ENCODE measurements at places on chromosomes 13 and 19.

- peak; percentile 70 for DNase-seq
These were observed 751 bp downstream of the GRAMD1A start for GRCh38 chr19:35000647-35001501.

GRCh38 chr19:1468821-1469254 lies 10.2 kb downstream of the C19orf25 start:
- peak; percentile 46 for DNase-seq

GRCh38 chr13:31755803-31756212 lies 16.5 kb downstream of the RXFP2 start:
- no peak for DNase-seq

DNA sequence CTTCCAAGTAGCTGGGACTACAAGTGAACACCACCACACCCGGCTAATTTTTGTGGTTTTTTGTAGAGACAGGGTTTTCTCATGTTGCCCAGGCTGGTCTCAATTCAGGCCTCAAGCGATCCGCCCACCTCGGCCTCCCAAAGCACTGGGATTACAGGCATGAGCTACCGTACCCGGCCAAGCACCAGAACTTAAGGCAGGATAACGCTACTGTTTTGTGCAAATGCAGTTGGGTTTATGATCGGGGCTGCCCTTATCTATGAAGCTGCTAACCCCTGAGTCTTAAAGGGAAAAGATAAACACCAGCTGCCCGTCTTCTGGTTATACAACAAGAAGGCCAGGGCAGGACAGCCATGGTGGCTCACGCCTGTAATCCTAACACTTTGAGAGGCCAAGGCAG lies 12.6 kb upstream of the TM6SF2 start:
- DNase-seq = no peak

DNA sequence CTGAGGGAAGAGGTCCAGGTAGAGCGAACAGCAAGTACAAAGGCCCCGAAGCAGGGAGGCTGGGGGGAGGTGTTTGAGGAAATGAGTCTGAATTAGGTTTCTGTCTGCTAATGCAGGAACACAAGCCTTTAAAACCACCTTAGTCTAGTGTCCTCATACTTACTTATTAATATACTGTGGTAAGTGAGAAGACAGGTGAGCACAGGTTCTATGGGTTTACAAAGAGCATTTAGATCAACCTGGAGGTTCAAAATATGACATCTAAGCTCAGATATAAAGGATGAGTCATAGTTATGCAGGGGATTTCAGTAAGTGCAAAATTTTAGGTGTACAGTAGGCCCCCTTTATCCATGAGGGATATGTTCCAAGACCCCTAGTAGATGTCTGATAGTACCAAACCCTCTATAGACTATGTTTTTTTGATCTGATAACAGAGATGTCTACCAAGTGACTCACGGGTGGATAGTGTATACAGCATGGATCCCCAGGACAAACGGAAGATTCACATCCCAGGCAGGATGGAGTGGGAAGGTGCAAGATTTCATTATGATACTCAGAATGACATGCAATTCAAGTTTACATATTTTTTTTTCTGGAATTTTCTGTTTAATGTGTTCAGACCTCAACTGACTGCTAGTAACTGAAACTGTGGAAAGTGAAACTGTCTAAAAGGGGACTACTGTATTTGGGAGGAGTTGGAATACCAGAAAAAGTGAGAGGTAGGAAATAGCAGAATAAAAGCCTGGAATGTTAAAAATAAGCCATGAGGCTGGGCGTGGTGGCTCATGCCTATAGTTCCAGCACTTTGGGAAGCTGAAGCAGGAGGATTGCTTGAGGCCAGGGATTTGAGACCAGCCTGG lies 18.2 kb upstream of the MED4 start:
- no peak for DNase-seq

DNA sequence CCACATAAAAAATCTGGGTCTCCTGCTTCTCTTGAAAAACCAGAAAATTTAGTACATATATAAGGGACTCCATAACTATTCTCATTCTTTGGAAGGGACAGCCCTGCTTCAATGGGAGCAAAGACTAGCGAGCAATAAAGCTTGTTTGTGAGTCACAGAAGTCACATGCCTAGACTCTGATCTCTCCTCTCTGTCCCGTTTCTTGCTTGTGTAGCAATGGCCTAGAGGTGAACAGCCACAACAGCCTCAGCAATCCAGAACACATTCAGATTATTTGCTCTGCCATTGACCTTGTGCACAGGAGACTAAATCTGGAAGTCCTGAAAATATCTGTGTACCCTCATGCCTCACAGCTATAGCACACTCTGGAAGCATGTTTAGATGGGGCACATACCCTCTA lies 43.2 kb downstream of the SCGB2B2 start:
- DNase-seq = no peak

DNA sequence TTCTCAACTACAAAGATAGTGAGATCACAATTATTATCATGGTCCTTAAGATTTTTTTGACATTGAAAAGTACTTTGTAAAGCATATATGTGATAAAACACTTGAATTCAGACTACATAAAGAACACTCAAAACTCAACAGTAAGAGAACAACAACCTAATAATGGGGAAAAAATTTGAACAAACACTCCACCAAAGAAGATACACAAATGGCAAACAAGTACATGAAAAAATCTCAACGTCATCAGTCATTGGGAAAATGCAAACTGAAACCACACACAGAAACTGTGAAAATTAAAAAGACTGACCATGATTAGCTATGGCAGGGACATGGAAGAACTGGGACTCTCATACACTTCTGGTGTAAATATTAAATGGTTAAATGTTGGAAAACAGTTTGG lies 70.9 kb downstream of the SPRYD7 start:
- DNase-seq = no peak

- DNase-seq = no peak
These were observed 610.4 kb downstream of the TBC1D4 start for GRCh38 chr13:74871369-74872070.

DNA sequence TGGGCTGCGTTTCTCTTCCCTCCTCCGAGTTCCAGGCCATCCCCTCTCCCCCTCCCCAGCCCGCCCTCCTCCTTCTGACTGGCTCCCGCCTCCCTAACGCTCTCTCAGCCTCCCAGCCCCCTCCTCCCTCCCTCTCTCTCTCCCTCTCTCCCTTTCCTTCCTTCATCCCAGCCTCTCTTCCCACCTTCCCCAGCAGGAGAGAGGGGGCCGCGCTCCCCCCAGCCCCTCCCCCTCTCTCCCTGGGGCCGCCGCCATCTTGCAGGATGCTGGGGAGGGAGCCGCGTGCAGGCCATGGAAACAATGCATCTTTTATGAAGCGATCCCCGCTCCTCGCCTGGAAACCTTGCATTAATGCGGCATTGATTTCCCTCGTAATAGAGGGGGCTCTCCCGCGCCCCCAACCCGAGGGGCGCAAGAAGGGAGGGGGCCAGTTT lies 42.6 kb upstream of the ADGRL1 start:
- DNase-seq = peak; percentile 44

GRCh38 chr13:36115306-36115705 lies 15.9 kb downstream of the DCLK1 start:
- no peak for DNase-seq

GRCh38 chr13:31807090-31807541 lies 67.8 kb downstream of the RXFP2 start:
- peak; percentile 39 for DNase-seq

DNA sequence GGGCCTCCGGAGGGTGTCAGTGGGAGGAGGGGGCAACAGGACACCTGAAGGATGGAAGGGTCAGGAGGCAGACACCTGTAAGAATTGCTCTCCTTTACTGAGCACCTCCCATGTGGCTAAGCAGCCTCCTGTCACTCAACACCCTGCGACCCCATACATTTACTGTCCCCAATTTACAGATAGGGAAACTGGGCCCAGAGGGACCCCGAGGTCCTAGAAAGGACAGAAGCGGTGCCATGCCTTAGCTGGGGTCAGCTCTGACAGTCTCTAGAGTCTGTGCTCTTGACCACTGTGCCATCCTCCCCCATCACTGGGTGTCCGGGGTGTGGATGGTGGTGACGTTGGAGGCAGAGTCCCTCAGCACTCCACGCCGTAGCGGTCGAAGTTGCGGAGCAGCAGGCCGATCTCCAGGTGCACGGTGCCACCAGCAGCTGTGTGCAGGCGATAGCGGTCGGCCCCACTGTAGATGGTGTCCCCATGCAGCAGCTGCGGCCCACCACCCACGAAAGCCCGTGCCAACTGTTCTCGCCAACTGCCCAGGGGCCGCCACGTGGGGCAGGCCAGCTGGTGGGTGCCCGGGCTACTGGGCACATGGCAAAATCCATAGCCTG lies 726 bp upstream of the TGFB1 start:
- no peak for DNase-seq

GRCh38 chr13:102089177-102089576 lies 312.7 kb downstream of the FGF14 start:
- no peak for DNase-seq

- DNase-seq = no peak
These were observed 9.8 kb upstream of the CHAMP1 start for GRCh38 chr13:114304346-114305034.

- no peak for DNase-seq
These were observed 8.2 kb downstream of the ZNF439 start for GRCh38 chr19:11856596-11857250.

DNA sequence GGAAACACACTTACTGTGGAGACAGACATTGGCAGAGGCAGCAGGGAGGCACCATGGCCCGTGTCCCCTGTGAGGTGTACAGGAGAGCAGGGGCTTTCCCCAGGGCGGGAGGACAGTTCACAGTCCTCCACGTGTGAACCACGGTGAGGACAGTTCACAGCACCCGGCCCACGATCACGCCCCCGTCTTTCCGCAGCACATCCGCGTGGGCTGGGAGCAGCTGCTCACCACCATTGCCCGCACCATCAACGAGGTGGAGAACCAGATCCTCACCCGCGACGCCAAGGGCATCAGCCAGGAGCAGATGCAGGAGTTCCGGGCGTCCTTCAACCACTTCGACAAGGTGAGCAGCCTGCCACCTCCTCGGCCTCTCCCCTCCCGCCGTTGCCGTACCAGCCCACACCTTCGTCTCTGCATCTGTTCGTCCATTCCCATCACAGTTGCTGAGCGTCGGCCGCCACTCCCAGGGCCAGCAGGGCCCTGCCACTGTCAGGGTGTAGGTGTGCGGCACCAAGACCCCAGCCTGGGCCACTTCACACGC lies 17.4 kb downstream of the CAPN12 start:
- DNase-seq = peak; percentile 51

DNA sequence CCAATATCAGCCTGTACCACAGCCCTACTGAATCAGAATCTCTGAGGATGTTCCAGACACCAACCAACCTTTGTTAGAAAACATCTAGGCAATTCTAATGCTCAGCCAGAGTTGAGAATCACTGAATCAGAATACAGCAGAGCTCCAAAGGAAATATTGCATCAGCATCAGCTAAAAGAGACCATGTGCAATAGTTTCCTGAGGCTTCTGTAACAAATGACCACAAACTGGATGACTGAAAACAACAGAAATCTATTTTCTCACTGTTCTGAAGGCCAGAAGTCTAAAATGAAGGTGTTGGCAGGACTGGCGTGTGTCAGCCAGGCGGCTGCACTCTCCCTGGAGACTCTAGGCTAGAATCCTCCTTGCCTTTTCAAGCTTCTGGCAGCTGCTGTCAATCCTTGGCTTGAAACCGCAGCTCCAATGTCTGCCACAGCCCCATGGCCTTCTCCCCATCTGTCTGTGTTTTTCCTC lies 1.2 kb upstream of the DCT start:
- no peak for DNase-seq

DNA sequence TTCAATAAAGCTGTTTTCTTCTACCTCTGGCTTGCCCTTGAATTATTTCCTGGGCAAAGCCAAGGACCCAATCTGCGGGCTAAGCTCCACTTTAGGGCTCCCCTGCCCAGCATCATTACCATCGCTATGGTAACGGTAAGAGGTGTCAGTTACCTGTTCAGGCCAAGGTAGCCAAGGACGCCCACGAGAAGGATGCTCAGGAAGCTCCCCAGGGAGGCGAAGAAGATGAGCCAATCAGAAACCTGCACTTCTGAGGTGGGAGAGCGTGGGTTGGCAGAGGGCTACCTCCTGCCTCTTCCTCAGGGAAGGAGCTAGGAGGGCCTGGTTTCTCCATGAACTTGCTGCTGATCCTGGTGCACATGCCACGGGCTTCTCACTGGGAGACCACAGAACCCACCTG lies 24.7 kb downstream of the IL12RB1 start:
- no peak for DNase-seq

GRCh38 chr19:47901370-47901769 lies 15.3 kb upstream of the SULT2A1 start:
- DNase-seq = no peak

GRCh38 chr13:86006317-86006716 lies 207.1 kb upstream of the SLITRK6 start:
- DNase-seq = no peak

GRCh38 chr13:37485756-37486155 lies 112.8 kb downstream of the POSTN start:
- DNase-seq = no peak

DNA sequence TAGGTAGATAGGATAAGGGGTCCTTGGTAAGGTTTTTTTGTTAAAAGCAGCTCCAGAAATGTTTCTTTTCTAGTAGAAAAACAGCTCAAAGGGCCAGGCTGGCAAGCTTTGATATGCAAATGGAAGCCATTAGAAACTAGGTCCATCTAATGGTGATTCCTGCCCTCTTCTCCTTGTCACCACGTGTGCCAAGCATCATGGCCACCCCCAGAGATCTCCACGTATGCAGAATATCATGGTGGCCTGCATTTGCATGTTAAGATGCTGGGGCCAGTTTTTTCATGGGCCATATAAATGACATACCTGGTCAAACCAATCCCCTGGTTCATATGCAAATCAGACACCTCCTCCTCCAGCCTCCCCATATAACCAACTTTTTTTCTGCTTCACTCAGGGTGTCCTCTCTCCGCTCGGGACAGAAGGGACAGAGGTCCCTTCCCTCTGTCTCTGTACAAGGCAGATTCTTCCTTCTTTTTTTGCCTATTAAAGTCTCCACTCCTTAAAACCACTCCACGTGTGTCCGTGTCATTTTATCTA lies 1335.9 kb downstream of the UQCRFS1 start:
- DNase-seq = no peak

GRCh38 chr13:44275381-44275780 lies 98.2 kb upstream of the SERP2 start:
- no peak for DNase-seq

GRCh38 chr19:4062419-4063368 lies 4.0 kb downstream of the ZBTB7A start:
- no peak for DNase-seq

GRCh38 chr13:43880214-43880855 lies 631 bp downstream of the LACC1 start:
- no peak for DNase-seq

DNA sequence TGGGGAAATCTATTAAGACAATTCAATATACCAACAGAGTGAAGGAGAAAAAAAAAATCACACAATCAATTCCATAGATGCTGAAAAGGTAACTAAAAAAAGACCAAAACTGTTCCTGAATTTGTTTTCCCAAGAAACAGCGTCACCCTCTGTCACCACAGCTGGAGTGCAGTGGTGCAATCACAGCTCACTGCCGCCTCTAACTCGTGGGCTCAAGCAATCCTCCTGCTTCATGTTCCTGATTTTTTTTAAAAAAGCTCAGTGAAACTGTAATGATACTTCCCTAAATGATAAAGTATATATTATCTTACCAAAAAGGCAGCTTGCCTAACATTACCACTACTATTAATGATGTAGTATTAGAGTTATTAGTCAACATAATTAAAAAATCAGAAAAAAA lies 19.6 kb upstream of the ZFP14 start:
- no peak for DNase-seq
